ENCODE measurements at places on chromosomes 7 and 10.
A peak's percentile ranks its signal among the peaks of the same experiment; 100 is the strongest.

DNA sequence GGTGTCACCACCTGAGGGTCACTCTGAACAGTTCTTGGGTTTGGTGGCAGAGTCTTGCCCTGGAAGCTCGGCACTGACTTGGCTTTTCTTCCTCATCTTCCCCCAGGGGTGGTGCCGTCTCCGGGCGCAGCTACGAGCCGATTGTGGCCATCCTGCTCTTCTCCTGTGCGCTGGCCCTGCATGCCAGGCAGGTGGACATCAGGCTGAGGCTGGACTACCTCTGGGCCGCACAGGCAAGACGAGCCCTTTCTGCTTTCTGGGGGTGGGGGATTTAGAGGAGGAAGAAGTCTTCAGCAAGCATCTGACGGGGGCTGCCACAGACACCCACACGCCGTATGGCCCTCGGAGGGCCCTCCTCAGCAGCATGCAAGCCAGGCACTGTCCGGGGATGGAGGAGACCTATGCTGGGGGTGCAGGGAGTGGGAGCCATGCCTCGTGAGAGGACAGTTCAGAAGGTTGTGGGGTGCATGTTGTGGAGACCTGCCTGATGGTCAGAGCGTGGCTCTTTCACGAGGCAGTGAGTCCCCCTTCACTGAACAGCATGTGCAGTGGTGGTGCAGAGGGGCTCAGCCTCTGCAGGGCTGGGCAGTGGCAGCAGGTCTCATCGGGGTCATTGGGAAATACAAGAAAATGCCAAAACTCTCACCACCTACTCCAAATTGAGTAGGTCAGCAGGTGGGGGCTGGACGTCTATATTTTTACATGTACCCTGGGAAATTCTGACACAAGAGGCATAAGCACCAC, 112.4 kb downstream of the ADCY1 start:
- DNase-seq, result no peak

DNA sequence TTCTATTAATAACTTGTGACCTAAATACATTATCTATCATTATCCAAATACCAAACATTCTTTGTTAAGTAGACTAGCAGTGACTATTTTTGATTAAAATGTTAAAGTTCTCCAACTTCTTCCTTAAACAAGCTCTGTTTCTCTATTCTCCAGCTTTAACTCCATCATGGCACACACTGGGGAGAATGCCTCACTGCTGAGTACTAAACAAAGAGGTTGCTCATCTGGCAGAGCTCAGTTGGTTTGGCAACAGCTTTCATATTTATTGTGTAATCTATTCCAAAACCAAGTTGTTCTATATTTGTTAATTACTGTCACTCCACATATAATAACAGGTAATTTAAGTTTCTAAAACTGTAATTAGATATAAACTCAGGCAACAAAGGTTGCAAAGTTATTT, 89.6 kb downstream of the USP6NL start:
- DNase-seq, result peak; percentile 11

DNA sequence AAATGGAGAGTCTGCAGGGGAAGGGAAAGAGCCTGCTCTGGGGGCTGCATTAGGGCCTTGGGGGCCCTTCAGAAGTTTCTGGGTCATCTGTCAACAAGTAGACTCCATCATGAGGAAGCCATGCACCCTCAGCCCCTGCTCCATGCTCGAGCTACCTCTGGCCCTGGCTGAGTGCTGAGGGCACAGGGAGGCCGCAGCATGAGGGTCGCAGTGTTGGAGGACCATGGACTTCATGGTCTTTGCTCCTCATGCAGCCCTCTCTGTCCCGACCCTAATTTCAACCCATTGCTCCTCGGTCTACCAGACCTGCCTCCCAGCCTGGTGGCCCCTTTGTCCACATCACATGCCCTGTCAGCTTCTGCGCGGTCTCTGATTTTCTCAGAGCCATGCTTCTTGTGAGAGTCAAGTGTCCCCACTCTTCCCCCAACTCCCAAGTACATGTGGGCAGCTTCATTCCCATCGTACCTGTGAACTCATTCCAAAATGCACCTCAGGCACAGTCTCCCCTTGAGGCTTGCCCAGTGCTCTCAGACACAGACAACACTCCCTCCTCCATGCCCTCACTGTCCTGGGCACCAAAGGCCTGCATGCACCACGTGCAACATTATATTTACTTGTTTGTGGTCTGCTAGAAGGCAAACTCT, 14.7 kb downstream of the ZNF488 start:
- DNase-seq, result no peak

DNA sequence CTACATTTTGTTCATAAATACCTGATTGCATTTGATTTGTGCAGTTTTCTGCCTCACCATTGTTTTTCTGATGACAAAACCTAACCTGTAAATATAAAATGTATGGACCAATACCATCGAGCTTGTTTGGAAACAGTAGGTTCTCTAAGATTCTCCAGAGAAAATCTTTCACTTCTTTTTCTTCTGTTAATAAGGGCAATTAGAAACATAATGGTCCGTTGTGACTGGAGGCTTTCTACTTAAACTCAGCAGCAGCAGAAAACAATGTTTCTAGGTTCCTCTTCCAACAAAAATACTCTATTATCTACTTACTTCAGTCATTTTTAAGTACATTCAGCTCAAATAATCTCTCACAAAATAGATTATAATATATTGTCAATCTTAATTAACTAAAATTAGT, 601.5 kb downstream of the PHTF2 start:
- no peak for DNase-seq

- peak; percentile 46 for DNase-seq
Observed at GRCh38 chr7:5595545-5596045, 172.0 kb upstream of the TNRC18 start.

DNA sequence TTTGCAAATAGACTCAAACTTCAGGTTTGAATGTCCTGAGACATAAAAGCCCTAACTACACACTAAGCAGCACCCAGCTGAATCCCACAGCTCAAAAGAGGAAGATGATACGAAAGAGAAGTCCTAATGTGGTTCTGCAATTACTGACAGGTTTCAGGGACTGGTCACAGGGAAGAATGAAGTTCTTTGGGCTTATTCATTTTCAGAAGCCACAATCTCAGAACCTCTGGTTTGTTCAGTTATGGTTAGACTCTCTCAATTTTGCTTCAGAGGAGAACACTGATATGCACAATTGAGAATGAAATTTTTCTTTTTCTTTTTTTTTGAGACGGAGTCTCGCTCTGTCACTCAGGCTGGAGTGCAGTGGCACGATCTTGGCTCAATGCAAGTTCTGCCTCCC, 94.6 kb upstream of the FAM180A start:
- DNase-seq, result no peak

Measured in GM04504 (cell line).